Pons (tissue), 1 donor: ENCODE measurements at places on chromosomes 3 and 15.

DNA sequence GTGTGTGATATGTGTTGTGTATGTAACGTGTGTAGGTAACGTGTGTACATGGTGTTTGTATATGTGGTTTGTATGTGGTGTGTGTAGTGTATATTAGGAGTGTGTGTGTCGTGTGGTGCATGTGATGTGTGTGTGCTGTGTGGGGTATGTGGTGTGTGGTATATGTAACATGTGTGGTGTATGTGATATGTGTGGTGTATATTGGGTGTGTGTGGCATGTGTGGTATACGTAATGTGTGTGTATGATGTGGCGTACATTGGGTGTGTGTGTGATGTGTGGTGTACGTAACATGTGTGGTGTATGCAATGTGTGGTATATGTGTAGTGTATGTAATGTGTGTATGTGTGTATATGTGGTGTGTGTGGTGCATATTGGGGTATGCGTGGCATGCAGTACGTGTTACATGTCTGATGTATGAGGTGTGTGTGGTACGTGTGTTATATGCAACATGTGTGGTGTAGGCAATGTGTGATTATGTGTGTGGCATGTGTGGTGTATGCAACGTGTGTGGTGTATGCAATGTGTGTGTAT lies 41.2 kb downstream of the ARRDC4 start:
- no peak for DNase-seq

- DNase-seq: no peak
Observed at GRCh38 chr3:152593242-152593641, 241.7 kb upstream of the P2RY1 start.

- DNase-seq: no peak
Observed at GRCh38 chr3:124839896-124840295, 47.3 kb downstream of the ITGB5 start.

DNA sequence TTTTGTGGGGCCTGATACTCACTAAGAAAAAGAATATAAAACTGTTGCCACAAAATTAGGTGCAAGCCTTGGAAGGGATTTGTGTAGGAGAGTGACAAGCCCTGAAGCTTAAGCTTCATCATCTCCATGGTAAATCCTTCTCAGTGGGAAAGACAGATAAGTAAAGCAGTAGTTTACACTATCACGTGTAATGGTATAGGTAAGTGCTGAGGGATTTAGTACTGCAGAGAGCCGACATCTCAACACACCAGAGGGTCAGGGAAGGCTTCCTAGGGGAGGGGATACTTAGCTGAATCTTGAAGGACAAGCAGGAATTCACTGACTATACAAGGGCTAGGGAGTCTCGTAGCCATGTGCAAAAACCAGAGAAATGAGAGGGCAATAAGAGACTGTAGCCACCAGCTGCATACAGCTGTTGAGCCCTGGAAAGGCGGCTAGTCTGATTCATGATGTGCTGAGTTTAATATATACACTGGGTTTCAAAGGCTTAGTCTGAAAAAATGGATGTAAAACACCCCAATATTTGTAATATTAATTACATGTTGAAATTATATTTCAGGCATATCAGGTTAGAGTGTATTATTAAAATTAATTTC lies 11.1 kb downstream of the SLC24A1 start:
- DNase-seq: no peak

- no peak for DNase-seq
Observed at GRCh38 chr3:117442566-117442965, 733.0 kb downstream of the TUSC7 start.

- DNase-seq: no peak
Observed at GRCh38 chr3:3714572-3714971, 84.7 kb upstream of the LRRN1 start.

DNA sequence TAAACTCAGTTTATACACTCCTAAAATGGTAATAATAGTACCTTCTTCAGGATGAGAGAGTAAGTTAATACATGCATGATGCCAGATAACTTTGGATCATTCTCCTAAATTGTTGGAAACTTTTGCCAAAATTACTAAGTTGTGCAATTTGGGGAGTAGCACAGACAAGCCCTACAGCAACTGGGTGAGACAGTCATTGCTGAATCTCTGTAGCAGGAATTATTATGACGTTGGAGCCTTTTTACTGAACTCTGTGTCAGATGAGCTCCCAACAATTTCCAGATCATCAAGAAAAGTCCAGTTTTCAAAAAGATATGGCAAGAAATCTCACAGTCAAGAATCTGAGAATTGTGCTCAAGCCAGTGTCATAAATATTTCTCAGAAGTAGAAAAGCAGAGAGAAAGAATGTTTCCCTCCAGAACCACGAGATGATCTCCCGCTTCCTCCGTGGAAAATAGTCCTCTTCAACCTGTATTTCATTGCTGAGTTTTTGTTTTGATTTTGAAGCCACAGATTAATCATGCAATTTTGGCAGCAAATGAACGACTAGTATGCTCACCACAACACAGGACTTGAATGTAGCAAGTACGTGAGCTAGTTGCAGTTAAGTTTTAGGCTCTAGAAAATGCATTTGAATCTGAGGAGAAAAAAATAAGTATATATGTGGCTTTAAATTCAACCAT lies 485.4 kb downstream of the CNTN6 start:
- no peak for DNase-seq

DNA sequence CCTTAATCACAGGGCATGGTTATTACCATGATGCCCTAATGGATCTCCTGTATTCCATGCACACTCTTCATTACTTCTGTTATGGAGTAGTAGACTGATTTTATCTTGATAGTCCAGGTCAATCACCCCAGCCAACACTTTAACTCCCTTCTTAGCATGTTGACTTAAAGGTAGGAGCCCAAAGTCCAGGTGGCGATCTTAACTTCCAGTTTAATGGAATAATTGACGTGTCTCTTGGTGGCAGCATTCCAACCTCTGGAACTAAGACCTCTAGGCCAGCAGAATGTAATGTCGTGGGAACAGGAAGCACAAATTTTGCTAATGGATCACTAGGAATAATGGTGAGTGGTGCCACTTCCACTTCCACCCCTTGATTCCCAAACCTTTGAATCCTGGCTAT lies 687.2 kb upstream of the SGO1 start:
- no peak for DNase-seq

GRCh38 chr3:152376351-152377183 lies 107.8 kb downstream of the MBNL1 start:
- peak; percentile 91 for DNase-seq

DNA sequence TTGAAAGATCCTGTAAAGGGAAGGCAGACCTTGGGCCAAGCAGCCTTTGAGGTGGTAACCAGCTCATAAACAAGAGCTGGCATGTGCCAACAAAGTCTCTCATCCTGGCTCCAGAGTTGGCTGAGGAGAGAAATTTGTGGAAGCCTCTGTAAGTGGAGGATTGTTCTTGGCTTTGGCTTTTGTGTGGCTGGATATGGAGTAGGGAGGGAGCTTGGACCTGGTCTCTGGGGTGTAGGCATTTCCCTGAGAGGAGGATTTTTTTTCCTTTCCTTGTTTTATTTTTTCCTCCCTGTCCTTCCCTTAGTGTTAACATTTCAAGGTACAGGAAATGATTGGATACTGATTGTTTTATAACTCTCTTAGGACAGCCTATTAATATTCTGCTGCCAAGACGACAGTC lies 60.8 kb downstream of the ZNF609 start:
- DNase-seq: peak; percentile 83

DNA sequence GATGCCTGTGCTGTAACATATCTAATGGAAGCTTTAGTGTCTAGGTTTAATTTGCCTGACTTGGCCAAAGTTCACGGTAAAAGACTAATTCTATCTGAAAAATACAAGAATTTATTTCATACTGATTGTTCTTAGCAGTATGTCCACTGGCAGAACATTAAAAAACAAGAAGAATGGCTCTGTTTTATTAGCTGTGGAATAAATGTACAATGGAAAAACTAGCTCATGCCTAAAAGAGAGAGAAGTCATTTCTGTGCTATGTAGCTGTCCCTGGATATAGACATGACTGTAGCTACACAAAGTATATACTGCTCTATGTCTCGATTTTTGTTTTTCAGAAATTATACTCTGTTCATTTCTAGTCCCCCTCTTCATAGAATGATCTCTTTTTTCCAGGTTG lies 13.9 kb upstream of the VGLL3 start:
- no peak for DNase-seq

- no peak for DNase-seq
Observed at GRCh38 chr3:38646630-38647029, 2.9 kb downstream of the SCN5A start.

GRCh38 chr15:69140306-69140705 lies 20.1 kb upstream of the GLCE start:
- DNase-seq: no peak

DNA sequence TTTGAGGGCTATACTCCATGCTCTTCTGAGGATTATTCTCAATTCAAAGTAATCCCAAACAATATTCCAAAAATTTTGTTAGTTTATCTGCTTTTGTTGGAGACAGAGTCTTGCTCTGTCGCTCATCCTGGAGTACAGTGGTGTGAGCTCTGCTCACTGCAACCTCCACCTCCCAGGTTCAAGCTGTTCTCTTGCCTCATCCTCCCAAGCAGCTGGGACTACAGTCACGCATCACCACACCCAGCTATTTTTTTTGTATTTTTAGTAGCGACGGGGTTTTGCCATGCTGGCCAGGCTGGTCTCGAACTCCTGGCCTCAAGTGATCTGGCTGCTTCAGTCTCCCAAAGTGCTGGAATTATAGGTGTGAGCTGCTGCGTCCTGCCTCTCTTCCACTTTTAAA lies 39.1 kb downstream of the MEF2A start:
- no peak for DNase-seq

DNA sequence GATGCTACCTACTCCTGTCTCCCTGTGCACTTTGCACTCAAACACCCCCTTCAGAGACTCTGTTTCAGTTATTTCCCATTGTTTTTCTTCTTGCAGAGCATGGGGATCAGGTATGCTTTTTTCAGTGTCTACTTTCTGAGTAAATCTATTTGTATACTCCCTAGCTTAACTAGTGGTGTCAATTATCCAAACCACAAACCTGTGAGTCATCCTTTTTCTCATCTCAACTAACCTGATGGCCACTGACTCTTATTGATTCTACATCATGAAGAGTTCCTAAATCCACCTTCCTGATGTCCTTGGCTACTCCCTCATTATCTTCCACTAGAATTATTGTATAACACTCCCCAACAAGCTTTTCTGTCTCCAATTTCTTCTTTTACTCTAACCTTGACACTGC lies 68.0 kb downstream of the DIPK2A start:
- no peak for DNase-seq

- no peak for DNase-seq
Observed at GRCh38 chr15:72161361-72162132, 36.0 kb downstream of the GRAMD2A start.

DNA sequence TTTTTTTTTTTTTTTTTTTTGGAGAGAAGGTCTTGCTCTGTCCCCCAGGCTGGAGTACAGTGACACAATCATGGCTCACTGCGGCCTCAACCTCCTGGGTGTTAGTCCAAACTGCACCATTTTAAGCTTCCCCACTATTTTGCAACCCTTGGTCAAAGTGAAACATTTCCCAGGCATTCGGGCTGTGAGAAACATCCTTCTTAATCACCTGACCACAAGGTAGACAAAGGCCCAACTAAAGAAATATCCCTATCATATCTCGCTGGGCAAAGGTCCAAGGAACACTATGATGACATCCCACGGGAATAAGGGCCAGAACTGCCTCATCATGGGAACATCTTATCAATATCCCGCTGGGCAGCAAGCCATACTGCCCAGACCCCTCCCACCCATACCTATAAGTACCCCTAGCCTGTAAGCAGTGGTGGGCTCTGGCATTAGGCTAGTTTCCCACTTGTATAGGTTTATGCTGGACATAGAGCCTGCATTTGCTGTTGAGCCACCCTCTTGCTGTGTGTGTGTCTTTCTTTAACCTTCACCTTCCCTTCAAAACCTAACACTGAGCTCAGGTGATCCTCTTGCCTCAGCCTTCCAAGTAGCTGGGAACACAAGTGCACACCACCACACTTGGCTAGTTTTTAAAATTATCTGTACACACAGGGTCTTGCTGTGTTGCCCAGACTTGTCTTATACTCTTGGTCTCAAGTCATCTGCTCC lies 95.2 kb downstream of the SEMA5B start:
- DNase-seq: no peak

DNA sequence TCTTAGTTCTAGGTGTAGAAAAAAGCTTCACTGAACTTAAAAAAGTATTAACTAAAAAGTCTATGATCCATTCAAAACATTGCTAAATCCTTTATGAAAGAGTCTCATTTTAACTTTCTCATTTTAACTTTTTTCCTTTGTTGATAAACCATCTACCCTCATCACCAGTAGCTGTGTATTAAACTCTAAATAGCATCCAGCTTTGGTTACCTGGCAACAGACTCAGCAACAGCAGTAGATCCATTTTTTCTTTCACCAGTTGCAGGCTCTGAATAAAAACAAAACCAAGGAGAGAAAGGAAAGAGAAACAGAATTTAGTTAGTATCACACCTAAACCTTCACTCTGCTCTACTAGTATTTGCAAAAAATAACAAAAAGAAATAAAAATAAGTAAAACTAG lies 51.6 kb downstream of the TP53BP1 start:
- peak; percentile 19 for DNase-seq

DNA sequence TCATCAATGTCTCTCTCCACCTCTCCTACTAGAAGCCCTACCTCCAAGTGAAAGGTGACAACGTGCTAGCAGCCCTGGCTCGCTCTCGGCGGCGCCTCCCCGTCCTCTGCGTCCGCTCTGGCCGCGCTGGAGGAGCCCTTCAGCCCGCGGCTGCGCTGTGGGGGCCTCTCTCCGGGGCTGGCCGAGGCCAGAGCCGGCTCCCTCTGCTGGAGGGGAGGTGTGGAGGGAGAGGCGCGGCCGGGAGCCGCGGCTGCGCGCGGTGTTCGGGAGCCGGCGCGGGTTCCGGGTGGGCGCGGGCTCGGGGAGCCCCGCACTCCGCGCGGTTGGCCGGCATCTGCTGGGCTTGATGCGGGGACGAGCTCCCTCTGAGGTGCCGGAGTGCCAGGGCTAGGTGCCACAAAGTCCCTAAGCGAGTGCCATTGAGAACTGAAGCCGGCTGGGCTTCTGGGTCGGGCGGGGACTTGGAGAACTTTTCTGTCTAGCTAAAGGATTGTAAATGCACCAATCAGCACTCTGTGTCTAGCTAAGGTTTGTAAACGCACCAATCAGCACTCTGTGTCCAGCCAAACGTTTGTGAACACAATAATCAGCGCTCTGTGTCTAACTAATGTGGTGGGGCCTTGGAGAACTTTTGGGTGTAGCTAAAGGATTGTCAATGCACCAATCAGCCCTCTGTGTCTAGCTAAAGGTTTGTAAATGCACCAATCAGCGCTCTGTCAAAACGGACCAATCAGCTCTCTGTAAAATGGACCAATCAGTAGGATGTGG lies 84.8 kb upstream of the ARRDC4 start:
- DNase-seq: no peak

GRCh38 chr3:193481436-193481835 lies 73.3 kb downstream of the ATP13A4 start:
- DNase-seq: no peak

DNA sequence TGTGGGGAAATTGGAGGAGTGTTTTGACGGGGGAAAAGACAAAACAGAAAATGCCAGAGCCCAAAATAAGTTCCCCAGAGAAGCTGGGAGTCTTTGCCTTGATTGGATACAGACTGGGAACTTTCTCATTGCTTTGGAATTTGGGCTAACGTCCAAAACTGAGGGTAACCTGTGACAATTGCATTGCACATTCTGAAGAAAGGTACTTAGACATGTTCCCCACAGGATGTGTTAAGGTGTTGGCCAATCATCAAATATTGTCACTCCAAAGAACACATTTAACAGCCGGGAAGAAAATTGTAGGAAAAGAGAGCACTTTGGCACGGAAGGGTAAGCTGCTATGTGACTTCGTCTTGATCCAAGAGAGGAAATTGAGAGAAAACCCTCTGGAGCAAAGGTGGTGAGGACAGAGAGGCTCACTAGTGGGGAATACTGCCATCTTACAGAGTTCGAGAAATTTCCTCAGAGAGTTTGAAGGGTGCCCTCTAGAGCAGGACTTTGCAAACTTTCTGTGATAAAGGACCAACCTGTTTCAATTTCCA lies 619.5 kb upstream of the TBL1XR1 start:
- no peak for DNase-seq
